ENCODE measurements at places on chromosomes 1 and 21.
A peak's percentile ranks its signal among the peaks of the same experiment; 100 is the strongest.

- no peak for DNase-seq
Measured at GRCh38 chr1:178580096-178580495, 67.2 kb downstream of the TEX35 start.

GRCh38 chr1:72885017-72885416 lies 602.7 kb upstream of the NEGR1 start:
- DNase-seq: no peak

GRCh38 chr21:46008893-46009621 lies 27.5 kb downstream of the COL6A1 start:
- no peak for DNase-seq

DNA sequence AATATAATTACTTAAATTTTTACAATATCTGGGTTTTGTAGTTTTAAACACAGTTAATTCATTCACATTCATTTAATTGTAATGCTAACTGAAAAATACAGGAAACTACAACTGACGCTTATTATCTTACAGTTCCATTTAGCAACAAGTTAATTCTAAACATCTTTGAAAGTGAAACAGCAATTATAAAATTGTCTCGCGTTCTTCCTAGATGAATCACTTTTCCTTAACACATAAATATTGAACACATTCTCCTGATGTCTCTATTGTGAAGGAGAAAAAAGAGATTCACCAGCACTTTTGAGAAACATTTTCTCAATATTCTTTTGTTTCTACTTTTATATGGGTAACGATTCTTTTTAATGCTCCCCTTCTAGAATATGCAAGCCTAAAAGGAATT lies 6.4 kb downstream of the PTGFR start:
- DNase-seq: no peak

- DNase-seq: no peak
Measured at GRCh38 chr1:47631411-47631995, 193.7 kb downstream of the FOXD2 start.

DNA sequence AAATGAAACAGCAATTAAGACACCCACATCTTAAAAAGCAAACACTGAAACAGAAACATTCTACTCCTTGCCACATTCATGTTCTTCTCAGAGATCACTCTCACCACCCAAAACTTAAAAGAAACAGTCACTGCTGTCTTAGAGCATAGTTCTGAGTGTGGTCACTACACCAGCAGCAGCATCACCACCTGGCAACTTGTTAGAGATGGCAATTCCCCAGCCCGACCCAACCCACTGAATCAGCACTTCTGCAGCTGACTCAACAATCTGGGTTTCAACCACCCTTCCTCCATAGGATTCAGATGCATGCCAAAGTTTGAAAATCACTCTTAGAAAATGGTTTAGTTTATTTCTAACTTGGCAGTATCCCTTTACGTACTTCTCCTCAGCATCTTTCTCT lies 126.1 kb downstream of the CDC42BPA start:
- peak; percentile 44 for DNase-seq

DNA sequence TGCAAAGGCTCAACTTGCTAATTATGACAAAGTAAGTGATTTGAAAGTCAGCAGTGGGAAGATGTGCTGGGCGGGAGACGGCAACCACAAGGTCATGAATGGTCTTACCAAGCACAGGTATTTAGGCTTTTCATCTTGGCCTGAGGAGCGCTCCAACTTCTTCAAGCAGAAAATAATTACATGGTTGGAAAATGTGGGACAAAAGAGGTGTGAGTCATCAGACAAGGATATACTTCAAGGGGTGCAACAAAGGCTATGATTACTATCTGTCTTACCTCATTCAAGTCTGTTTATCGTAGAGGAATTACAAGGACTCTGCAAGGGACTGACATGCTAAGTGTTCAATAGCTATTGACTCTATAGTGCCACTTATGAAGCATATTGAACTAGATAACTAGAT lies 2005.7 kb downstream of the MRPL39 start:
- DNase-seq: no peak

GRCh38 chr1:201606096-201606495 lies 67.2 kb downstream of the NAV1 start:
- no peak for DNase-seq

GRCh38 chr21:37146320-37147235 lies 73.5 kb downstream of the TTC3 start:
- DNase-seq: no peak

- DNase-seq: peak; percentile 53
Measured at GRCh38 chr1:18965206-18966173, 9.0 kb upstream of the IFFO2 start.

GRCh38 chr1:116568662-116569380 lies 2.0 kb downstream of the CD58 start:
- DNase-seq: no peak

DNA sequence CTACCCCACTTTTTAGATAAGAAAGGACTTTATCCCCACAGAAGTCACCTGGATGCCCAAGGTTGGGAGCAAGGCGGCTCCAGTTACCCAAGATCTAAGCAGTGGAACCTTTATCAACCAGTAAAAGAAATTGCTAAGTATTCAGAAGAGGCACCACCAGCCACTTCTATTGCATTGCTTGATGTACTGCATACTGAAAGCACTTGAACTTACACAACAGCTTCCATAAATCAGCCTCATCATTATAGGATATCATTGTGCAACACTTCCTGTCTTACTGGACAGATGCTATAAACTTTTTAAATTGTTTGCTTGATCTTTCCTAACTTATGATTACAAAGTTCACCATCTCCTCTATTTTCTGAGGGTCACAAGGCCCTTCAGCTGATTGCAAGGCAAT lies 642.7 kb upstream of the CXADR start:
- no peak for DNase-seq

DNA sequence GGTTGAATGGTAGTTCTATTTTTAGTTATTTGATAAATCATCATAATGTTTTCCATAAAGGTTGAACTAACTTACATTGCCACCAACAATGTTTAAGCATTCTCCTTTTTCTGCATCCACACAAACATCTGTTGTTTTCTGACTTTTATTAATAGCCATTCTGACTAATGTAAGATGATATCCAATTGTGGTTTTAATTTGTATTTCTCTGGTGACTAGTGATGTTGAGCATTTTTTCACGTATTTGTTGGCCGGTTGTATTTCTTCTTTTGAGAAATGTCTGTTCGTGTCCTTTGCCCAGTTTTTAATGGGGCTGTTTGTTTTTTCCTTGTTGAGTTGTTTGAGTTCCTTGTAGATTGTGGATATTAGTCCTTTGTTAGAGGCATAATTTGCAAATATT lies 24.6 kb upstream of the SLC35F3 start:
- no peak for DNase-seq

GRCh38 chr1:157626099-157626498 lies 28.2 kb upstream of the FCRL4 start:
- DNase-seq: peak; percentile 44

DNA sequence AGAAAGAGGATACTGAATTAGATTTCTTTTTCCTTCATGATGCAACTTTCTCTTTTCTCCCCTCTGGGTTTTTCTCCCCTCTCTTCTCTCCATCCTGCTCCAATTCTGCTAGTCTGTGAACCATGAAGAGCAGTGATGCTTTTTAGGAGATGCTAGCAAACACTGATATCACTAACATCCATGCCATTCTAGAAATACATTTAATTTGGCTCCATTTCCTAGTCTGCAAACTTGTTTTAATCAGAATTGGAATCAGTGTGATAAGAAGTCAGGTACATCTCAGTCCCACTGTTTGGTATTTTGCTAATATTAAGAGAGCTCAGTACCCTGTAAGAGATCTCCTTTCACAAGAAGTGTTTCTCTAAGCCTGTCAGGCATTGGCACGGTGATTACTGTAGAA lies 437.1 kb downstream of the RWDD3 start:
- DNase-seq: no peak

DNA sequence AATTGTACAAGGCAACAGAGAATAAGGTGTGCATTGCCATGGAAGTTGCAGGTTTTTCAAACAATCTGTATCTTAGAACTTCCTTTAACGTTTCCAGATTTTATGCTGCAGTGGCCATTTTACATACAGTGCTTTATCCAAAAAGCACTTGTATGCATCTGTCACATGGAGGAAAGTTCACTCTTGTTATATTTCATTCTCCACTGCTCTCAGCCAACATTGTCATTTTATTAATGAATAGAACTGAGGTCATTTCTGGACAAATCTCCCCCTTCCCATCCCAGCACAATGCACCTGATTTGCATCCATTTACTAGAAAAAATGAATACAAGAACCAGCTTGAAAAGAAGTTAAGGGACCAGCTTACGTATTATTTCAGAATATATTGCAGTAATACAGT lies 342.0 kb downstream of the USP25 start:
- DNase-seq: no peak

GRCh38 chr21:32349333-32349944 lies 43.4 kb downstream of the URB1 start:
- DNase-seq: no peak

GRCh38 chr21:18493422-18493821 lies 89.8 kb upstream of the TMPRSS15 start:
- no peak for DNase-seq

DNA sequence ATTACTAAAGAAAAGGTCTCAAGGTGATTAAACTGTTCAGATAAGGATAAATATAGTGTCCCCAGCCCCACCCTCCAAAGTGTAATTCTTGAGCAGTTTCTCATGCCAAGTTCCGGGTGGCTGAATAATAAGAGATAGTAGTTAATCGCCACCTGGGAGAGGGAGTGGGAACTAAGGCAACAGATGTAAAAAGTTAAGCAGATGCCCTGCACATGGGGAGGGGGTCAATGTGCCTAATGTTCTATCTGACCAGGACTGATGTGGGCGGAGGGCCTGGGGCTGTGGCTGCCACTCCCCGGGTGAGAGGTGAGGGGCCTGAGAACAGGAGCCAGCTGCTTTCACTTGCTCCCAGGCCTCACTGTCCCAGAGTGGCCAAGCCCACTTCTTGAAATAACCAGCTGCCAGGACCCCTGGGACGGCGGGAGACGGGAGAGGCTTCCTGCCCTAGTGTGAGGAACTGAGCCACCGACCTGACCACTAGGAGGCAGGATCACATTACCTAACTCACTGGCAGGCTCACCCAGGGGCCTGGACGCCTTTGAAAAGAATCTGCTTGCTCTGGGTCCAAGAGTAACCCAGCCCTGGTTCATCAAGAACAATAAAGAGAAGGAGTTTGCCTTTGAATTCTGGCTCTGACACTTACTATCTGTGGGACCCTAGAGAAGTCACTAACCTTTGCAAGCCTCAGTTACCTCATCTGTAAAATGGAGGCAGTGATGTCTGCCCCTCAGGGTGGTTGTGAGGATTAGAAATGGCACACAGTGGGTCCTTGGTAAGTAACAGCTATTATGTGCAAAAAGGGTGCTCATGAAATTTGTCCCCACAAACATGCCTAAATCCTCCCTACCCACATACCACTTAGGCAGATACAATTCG lies 179.2 kb downstream of the ATG4C start:
- peak; percentile 43 for DNase-seq

GRCh38 chr1:185998391-185998790 lies 264.2 kb downstream of the HMCN1 start:
- DNase-seq: no peak

- no peak for DNase-seq
Measured at GRCh38 chr1:5743435-5744095, 248.7 kb downstream of the NPHP4 start.

- DNase-seq: no peak
Measured at GRCh38 chr1:99648107-99648506, 2.2 kb downstream of the PALMD start.

DNA sequence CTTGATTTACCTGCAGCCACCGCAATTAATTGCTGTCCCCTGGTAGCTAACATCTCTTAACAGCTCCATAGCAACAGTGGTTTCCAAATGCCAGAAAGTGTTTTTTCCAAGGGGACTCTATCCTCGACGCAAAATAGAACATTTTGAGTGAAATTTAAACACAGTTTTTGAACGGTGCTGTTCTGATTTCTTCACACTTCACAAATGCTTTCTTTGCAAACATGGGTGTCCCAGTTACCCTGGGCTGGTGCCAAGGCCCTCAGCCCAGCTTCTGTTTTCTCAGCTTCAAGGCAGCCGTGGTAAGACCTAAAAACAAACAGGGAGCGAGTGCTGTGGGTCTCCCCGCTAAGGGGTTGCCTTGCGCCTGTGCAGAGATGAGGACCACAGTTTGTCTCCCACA lies 147.3 kb upstream of the VAMP3 start:
- DNase-seq: no peak

DNA sequence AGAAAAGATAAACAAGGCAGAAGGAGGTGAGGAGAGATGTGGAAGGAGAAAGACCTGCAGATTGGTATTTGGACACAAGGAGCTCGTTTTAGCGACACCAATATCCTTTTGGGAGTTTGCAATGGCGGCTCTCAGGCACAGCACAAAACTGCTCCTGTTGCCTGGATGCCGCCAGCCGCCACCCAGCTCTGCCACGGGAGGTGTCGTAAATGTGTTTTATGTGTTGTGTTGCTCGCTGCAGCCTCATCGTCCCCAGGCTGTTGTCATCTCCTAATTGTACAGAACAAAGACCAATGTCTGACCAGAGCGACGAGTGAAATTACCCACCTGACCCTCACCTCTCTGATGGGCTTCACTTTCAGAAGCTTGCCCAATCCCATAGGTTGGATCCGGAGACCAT lies 96.6 kb upstream of the ZNF281 start:
- no peak for DNase-seq

- DNase-seq: no peak
Measured at GRCh38 chr1:150387200-150387599, 23.3 kb downstream of the RPRD2 start.

GRCh38 chr1:8625981-8626898 lies 191.2 kb downstream of the RERE start:
- no peak for DNase-seq

GRCh38 chr1:218259800-218260199 lies 25.3 kb upstream of the RRP15 start:
- DNase-seq: no peak

DNA sequence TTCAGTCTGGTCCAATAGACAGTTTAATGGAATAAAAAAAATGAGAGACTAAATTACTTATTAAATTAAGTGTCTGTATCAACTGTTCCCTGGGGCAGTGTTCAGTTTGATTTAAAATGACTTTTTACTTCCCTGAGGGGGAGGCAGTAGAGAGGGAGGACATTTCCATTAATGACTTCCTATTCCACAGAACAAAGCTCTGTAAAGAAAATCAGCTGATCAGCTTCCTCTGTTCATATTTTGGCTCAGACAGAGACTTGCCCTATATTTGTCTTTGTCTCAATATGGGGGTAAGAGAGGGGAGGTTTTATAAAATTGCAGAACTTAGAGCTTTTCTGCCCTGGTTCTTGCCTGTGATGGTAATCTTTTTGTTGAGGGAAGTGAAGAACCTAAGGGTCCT lies 8.4 kb downstream of the CFAP126 start:
- no peak for DNase-seq

Measured in activated T-cell treated with anti-CD3 and anti-CD28 coated beads, Interleukin-2, amount 50 U/mL, for 48 hours (primary cell).